Suppressor macrophage treated with lipopolysaccharide for 4 hours (primary cell): ENCODE measurements at places on chromosomes 7 and 10.

- DNase-seq: peak; percentile 80
Measured at GRCh38 chr10:76036111-76036940, 604.9 kb downstream of the LRMDA start.

- DNase-seq: no peak
Measured at GRCh38 chr10:52780391-52781155, 8.0 kb upstream of the MBL2 start.

DNA sequence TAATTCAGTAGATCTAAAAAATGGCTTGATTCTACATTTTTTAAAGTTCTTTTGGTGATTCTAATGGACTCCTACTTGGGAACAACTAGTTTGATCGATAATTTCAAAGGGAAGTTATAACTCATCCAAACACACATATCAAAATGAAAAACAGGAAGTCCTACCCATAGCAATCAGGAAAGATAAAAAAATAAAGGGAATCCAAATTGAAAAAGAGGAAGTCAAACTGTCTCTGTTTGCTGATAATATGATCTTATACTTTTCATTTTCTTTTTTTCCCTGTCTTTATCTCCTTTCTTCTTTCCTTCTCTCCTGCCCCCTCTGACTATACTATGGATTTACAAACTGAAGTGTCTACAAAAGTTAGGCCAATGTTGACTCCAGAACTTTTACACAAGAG lies 118.8 kb downstream of the IQUB start:
- no peak for DNase-seq

DNA sequence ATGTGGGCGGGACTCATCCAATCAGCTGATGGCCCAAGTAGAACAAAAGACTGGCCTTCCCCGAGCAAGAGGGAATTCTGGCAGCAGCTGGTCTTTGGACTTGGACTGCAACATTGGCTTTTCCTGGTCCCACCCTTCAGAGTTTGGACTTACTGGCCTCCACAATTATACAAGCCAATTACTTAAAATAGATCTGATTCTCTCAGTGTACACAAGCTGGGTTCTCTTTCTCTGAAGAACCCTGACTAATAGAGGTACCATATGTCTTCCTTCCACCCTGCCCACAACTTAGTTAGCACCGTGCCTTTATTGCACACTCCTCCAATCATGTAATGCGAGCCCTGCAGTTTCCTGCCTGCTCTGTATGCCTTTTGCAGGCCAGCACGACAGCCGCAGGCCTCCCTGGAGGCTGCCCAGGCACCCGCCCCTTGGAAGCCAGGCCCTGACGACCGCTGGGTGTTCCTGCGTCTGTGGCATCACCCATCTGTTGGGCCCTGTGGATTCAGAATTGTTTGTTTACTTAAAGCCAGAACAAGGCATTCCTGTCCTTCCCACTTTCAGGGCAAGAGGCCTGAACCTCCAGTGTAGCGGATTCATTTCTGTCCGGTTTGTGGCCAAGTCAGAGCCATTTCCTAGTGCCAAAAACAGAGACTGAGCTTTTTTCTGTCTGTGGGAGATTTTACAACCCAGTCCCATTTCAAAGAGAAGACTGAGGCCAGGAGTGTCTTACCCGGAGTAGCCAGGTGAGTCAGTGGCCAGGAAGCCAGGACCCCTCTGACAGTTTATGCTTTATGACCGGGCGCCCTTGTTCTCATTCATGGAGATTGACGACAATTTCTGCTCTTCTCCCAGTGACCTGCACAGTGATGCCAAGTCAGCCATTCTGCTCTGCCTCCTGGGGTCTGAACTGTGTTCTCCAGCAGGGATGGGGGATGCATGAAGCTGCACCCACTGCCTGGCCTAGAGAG lies 968 bp upstream of the INMT start:
- DNase-seq: no peak

DNA sequence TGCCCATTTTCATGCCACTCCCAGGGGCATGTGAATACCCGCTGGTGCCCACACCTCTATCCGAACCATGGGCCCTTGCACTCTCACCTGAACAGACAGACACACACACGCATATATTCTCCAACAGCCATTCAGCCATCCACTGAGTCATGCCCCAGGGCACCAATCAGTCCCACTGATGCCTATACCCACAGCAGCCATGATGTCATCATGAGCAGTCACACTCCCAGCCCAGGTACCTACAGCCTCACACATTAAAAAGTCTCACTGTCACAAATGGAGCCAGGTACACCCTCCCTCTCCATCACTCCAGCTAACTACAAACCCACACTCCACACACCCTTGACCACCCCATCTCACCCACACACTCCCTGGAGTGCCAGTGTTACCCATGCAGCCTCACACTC lies 12.2 kb downstream of the VSIR start:
- DNase-seq: no peak

DNA sequence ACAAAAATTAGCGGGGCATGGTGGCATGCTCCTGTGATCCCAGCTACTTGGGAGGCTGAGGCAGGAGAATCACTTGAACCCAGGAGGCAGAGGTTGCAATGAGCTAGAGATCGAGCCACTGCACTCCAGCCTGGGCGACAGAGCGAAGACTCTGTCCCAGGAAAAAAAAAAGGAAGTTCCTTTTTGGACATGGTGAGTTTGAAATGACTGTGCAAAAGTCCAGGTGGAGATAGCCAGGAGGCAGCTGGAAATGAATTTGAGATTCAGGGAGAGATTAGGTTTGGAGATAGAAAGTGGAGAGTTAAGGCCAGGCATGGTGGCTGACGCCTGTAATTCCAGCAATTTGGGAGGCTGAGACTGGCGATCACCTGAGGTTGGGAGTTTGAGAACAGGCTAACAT lies 139.1 kb downstream of the MARCHF5 start:
- DNase-seq: no peak

DNA sequence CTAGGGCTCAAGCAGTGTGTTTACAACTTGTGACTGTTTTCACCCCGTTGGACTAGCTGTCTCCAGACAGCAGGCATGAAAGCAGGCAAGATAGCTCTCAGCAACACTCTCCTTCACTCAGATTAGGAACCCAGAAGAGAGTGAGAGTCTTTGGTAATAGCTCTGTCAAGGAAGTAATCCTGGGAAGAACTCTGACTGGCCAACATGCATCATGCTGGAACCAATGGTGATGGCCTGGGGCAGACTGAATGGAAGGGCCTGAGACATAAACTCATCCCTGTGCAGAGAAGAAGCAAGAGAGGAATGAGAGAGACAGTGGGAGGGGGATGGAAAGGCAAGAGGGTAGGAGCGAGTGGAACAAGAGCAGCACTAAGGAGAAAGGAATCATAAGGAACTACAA lies 48.9 kb downstream of the AKR1D1 start:
- DNase-seq: peak; percentile 43

DNA sequence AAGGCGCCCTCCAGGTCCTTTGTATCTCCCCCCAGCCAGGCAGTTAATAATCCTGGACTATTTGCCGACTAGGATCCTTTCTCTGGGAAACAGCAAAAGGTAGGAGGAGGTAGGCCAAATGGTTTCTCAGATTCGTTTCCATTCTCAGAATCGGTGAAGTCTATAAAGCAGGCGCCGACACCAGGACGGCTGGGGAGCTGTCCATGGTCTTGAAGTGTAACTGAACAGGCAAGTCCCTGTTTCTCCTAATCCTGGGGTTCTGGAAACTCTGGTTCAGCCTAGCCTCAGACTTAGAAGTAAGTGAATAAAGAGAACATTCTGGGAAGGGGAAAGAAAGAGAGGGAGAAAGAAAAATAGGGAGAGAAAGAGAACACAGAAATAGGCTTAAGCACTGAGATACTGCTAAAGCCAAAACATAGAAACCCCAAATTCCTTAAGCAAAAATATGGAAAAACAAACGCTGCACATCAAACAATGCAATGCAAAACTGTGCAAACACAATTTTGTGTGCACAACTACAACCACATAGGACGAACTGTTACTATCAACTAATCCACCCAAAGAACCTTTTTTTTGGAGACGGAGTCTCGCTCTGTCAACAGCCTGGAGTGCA lies 11.1 kb upstream of the INA start:
- peak; percentile 61 for DNase-seq

GRCh38 chr10:6579183-6579903 lies 733 bp downstream of the PRKCQ start:
- DNase-seq: no peak

GRCh38 chr10:21196822-21197395 lies 299.8 kb upstream of the NEBL start:
- DNase-seq: no peak

- no peak for DNase-seq
Measured at GRCh38 chr10:132900211-132900756, 42.1 kb downstream of the CFAP46 start.

DNA sequence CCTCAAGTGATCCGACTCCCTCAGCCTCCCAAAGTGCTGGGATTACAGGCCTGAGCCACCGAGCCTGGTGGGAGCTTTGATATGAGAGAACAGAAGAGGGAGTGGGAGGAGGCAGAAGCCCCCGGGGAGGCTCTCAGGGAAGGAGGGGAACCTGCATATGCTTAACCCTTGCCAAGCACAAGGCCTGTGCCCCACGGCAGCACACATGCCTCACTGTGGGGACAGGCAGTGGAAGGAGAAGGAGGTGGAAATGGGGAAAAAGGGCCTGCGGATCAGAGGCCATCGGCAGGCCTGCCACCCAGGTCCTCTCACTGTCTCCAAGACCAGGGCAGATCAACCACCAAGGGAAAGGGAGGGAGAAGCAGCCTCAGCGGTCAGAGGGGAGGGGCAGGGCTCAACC lies 7.2 kb upstream of the GRID1 start:
- DNase-seq: no peak

- DNase-seq: no peak
Measured at GRCh38 chr10:18260310-18260922, 120.2 kb downstream of the CACNB2 start.

DNA sequence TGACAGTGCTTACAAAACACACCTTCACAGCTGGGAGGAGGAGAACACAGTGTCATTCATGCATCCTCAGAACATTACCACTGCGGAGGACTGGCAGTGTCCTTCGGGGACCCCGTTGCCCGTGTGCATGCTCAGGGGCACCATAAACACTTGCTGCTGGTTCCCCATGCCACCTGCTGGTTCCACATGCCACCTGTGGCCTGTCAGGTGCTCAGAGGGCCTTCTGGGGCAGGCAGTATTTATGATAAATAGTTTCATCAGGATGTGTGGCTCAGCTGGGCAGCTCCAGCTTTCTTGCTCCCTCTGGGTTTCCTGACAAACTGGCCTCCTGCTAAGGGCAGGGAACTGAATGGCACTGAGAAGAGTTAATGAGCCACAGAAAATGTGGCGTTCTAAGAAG lies 32.1 kb downstream of the CELF2 start:
- no peak for DNase-seq

DNA sequence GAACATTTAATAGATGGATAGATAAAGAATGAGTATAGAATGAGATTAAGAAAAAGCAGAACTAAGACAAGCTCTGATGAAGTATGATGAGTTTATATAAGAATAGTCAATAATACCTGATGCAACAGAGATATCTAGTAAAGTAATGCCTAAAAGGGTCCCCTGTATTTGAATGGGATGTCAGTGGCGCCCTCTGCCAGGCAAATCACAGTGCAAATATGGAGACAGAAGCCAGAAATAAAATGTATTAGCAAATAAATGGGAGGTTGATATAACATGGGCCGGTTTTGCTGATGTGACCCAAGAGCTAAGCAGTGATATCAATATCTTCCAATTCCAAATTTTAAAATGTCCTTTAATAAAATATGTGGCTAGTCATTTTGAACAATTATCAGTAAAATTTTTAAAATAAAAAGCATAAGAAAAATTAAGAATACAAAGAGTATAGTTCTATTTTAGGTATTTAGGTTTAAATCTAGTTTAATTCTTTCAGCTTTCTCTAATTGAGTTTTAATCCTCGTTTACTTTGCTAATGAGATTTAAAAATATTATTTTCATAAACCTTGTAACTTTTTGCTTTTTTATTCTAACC lies 62.6 kb downstream of the ADK start:
- peak; percentile 32 for DNase-seq

DNA sequence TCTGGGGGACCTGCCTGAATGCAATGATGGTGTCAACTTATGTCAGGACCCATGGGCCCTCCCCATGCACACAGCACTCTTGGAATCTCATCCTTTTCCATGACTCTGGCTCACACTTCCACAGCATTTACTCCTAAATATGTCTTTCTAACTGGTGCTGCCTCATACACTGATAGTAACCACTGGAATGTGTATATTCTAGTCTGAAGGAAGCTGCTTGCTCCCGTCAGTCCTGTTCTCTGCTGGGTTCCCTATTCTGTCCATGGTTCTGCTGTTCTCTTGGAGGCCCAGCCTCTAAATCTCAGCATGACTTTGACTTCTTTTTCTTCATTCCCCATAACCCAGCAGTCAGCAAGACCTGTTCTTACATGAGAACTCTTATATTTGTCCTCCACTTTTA lies 1055.1 kb downstream of the KCNMA1 start:
- no peak for DNase-seq

DNA sequence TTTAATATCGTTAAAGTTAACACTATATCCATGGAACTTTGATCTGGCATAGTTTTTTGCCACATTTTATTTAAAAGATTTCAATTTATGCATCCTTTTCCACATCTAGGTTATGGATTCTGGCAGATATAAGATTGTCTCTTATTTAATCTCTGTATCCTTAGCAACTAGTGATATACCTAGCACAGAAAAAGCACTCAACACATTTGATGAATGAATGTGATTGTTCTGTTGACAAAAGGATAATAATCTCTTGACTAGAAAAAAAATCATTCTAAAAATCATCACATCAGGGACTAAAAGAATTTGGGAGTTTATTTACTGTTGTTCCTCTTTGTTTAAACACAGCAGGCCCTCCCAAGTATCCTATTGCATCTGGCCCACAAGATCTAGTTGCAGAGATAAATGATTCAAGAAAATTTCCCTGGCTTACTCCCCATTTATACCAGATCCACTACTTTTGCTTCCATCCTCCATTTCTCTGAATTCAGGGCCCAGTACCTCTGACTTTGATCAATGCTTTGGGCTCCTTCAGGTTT lies 84.0 kb upstream of the C1GALT1 start:
- DNase-seq: no peak

GRCh38 chr10:46229144-46229563 lies 57.6 kb upstream of the ANTXRL start:
- DNase-seq: peak; percentile 45

DNA sequence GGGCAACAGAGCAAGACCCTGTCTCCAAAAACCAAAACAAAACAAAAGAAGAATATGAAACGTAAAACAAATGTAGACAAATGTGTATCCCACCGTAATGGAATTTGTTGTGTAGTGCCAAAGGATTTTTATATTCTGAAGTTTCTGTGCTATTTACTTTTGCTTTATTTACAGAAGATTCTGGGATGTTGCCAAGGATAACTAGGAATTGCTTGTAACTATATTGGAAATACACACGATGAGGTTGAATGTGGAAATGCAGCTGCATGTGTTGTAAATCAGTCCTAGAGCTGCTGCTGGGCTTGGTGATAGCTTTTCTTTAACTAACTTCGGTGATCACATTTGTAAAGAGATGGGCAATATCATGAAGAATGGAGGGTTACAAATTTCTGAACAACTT lies 39.5 kb downstream of the GALNT17 start:
- DNase-seq: no peak

GRCh38 chr10:31384589-31384949 lies 65.6 kb downstream of the ZEB1 start:
- DNase-seq: no peak
